ENCODE measurements at places on chromosomes 7 and 10.

- DNase-seq: no peak
Measured at GRCh38 chr10:132713421-132714095, 72.4 kb downstream of the NKX6-2 start.

- no peak for DNase-seq
Measured at GRCh38 chr10:75770626-75771081, 339.2 kb downstream of the LRMDA start.

- peak; percentile 42 for DNase-seq
Measured at GRCh38 chr10:13784067-13784466, 197.3 kb downstream of the PRPF18 start.

GRCh38 chr10:49119746-49120145 is 4.4 kb upstream of the VSTM4 start:
- DNase-seq: no peak

DNA sequence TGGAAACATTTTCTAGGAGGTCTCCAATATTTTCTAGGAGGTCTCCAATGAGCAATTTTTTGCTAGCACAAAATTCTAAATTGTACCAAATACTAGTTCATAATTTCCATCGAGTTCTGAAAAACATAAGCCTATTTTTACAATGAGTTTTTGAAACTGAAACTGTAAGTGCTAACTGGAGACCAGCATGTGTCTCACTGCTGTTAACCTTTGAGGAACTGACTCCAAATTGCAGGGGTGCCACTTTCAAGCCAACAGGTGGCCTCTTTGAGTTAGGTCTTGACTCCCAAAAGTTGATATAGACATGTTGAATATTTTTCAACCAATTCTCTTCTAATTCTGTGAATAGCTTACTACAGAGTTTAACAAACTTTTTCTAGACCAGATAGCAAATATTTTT is 58.8 kb downstream of the CAV1 start:
- DNase-seq: peak; percentile 91

GRCh38 chr7:75993689-75994387 is 557 bp downstream of the TMEM120A start:
- DNase-seq: no peak

DNA sequence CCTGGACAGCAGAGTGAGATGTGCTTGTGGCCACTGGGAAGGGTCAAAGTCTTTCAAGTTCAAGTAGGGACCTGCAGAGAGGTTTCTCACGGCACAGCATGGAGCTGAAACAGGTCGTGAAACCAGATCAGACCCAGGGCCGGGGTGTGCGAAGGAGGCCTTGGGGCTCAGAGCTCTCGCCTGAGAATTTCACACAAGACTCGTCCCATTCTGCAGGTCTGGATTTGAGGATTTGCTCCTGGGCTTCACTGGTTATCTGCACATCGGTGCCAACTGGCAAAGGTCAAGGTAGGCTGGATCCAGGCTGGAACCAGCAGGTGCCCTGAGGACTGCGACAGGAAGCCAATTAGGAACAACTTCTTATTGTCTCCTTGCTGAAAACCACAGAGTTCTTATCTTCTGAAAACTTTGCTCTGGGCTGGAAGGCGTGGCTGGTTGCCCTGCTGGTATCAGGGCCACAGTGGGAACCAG is 24.0 kb upstream of the GTF2I start:
- DNase-seq: no peak

DNA sequence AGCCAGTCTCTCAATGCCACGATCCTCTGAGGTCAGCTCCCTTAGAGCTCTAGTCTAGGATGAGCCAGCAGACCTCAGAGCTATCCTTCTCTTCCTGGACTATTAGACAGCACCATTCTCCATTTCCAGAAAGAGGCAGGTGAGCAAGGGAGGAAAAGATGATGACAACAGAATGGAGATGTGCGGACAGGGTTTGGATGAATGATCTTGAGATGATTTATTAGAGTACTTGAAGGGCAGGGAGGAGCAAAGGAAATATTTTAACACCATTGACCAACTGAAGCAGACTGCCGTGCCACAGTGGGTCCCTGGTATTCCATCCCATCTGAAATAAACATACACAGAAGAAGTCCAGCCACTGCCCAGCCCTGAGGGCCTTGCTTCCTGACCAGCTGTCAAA is 94.3 kb downstream of the CFAP58 start:
- DNase-seq: no peak

- peak; percentile 75 for DNase-seq
Measured at GRCh38 chr10:59880971-59881510, 25.3 kb downstream of the CCDC6 start.

DNA sequence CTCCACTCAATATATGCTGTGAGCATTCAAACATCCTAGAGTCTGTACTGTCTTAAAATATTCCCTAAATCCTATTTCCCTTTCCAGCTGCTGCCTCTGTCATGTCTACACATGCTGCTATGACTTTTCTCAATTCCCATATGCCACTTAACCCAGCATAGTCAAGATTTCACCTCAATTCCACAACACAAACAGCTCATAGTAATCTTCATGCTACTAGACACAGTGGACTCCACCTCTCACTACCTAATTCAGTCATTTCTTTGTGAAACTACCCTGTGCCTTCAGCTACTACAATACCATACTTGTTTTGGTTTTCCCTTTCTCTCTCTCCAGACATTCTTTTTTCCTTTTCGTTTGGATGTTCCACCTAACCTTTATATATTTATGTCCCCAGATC is 45.5 kb downstream of the GSAP start:
- DNase-seq: no peak

GRCh38 chr10:87794285-87794684 is 23.7 kb downstream of the ATAD1 start:
- peak; percentile 41 for DNase-seq

DNA sequence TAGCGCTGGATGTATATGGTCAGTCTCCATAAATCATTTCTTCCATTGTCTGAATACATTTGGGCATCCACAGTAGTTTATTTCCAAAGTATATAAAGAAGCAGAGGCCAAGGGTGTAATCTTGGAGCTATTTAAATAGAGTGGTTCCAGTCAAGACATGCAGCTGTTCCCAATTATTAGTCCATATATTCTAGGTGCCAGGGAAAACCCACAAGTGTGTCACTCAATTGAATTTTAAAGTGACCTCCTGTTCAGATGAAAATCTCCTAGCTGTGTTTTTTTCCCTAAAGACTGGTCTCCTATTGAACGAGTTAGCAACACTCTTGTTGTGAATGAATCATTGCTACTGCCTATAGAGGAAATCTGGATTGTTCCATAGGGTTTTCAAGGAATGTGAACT is 260.2 kb upstream of the BMPER start:
- DNase-seq: no peak

GRCh38 chr7:34747867-34748727 is 90.1 kb downstream of the NPSR1 start:
- no peak for DNase-seq

DNA sequence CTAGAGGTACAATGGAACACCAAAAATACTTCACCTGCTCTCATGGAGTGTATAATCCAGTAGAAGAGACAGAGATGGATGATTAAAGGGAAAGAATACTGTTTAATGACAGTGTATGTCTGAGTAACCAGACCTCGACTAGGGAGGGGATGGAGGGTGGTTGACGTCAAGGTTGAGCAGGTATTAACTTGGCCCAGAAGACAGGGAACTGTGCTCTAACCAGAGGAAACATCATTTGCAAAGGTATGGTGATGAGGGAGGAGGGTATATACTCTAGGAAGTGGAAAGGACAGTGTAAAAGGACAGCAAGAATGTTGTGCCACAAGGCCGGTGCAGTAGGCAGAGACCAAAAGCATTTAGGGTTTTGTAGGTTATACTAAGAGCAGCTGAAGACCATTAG is 2.9 kb downstream of the MIOS start:
- DNase-seq: no peak

All from GM12864 (cell line).